ENCODE measurements at places on chromosomes 2 and 18.

- no peak for DNase-seq
Observed at GRCh38 chr2:177231270-177231669, 18.7 kb downstream of the HNRNPA3 start.

- no peak for DNase-seq
Observed at GRCh38 chr2:232333361-232334135, 45.0 kb upstream of the ALPP start.

DNA sequence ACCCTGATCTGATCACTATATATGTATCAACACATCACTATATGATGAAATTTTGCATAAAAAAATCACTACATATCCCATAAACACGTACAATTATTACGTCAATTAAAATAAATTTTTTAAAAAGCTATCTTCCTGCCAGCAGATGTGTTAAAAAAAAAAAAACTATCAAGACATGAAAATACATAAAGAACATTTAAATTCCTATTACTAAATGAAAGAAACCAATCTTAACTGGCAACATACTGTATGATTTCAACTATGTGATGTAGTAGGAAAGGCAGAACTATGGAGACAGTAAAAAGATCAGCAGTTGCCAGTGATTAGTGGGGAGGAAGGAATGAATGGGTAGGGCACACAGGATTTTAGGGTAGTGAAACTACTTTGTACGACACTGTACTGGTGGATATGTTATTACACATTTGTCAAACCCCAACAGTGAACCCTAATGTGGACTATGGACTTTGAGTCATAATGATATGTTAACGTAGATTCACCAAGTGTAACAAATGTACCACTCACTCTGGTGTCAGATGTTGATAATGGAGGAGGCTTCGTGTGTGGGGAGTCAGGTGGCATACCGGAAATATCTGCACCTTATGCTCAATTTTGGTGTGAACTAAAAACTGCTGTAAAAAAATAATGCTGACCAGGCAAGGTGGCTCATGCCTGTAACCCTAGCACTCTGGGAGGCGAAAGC is 27.4 kb downstream of the USP34 start:
- DNase-seq, result no peak

- no peak for DNase-seq
Observed at GRCh38 chr2:67841711-67842110, 221.1 kb downstream of the C1D start.

DNA sequence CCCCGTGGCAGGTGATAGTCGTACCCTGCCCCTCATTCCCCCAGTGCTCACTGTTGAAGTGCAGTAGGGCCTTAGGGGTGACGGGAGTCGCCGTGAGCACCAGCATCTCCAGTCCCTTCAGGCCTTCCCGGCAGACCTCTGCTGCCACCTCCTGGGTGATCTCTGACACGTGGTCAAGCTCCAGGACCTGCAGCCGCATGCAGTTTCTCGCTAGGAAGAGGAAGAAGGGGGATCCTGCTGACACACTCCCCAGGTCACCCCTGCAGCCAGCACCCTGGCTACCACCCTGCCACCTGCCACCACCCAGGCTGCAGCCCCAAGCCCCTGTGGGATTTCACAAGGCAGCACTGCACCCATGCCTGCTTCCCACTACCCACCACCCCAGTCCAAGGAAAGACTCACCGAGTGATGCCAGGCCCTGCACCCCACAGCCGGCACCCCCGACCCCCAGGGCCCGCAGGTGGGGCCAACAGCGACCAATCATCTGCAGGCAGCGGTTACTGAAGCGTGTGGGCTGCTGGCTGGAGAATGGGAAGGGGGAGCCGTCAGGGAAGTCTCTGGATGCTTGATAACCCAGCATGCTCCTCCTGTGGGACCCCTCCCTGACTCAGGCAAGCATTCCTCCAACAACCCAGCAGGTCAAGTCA is 23.8 kb downstream of the FBXO41 start:
- DNase-seq, result no peak

DNA sequence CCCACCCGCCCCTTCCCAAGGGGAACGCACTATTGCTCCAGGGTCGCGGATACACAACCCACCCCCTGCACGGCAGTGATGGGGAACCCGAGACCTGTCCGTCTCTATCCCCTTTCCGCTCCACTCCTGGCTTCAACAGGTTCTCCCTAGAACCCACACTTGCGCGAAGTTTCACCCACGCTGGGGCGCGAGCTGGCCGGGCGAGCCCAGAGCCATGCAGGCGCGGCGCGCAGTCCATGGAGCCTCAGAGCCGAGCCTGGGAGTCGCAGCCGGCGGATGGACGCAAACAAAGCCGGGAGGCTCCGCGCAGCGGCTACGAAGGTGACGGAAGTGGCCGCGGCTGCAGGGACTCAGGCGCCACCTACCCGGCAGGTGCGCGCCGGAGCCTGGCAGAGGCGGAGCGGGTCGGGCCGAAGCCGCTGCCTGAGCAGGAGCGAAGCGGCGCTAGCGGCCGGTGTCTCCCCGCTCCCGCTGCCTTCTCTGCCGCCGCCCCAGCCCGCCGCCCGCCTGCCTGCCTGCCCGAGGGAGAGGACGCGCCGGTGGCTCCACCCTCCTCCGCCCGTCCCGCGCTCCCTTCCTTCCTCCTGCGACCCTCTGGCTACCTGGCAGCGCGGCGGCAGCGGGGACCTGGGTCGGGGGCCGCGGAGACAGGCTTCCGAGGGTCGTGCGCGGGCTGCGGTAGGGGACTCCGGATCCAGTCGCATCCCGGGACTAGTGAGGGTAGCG is 14.0 kb downstream of the ALPG start:
- no peak for DNase-seq

DNA sequence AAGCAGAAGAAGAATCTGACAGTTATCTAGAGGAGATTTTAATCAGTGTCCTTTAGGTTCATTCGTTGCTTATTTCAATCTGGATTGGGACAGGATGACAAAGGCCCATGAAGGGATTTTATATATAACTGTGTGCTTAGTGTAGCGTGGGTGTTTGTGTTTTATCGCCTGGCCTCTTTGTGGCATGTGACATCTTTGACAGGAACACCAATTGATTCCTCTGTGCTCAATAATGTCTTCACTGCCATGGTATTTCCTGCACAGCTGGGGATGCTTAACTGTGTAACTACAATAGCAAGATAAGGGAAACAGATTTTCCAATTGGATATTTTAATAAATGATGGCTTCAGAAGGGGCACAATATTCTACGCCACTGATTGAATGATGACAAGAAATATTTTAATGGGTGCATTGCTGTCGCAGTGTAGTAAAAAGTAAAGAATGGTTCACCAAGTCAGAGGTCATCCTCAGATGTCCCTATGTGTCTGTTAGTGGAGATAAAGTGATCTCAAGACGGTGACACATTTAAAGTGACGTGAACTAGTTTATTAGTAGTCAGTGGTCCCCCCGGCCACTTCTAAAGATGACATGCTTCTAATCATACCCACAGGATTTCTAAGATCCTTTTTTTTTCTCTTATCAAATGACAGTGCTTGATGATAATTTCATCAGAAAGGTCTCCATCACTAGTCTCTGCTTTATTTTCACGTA is 160.4 kb downstream of the AGAP1 start:
- DNase-seq, result no peak

DNA sequence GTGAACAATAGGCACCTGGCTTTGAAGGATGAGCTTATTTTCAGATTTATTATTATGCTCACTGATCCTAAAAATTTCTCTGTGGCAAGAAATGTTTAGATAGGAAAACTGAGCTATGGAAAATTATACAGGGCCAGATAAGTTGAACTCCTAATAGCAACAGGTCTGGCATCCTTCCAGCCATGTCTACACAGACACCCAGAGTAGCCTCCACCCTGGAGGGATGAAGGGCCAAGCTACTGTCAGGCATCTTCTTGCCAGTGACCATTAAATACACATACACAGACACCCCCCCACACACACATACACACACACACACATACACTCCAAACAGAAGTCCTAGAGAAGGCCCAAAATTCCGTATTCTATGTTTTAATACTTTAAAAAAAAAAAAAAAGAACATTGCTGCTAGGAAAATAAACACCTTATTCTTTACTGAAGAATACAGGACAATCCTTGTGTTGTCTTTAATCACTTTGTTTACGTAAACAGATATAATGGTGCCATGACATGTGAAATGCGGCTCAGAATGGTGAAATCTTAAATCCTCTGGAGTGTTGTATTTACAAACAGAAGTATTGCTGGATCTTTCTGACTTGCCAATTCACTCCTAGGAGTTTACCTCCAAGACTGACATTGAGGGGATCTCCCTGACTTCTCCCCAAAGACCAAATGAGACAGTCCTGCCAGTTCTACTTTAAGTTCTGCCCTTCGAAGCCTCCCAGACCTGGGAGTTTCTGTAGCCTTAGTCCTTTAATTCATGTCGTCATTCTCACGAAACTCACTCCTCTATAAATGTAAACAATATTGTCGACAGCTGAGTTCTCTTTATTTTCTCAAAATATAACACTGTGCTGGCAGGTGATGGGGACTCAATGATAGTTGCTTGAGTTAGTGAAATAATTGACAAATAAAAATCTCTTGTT is 163.1 kb downstream of the ANTXR1 start:
- DNase-seq, result no peak

DNA sequence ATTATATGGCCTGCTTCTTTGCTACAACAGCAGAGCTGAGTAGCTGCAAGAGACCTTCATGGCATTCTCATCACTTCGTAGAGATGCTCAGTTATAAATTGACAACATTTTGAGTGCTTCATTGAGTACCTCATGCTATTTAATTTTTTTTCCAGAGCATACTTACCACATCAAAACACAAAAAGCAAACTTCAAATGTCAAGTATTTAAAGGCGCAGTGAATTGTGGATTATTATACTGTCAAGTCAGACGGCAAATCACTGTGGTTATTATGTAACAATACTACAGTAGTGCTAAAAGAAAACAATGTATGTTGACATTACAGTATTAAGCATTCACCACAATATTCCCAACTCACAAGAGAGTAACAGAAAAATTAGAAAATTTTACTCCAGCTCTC is 12.5 kb downstream of the ZC3H8 start:
- no peak for DNase-seq

DNA sequence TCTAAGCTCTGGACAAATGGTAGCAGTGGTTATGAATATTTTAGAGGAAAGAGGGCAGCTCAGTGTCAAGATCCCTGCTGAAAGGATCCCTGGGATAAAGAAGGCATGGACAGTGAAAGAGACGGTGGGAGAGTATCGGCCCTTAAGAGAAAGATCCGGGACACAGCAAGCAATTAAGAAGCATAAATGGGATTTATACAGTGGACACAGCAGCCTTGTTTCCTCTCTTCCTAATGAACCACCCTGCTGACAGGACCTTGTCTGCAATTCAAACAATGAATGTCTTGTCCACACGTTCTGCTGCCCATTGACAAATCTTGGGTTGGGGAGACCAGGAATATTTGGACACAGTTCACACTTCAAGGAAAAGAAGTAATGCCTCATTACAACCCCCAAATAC is 16.5 kb downstream of the CPLX4 start:
- DNase-seq, result no peak

DNA sequence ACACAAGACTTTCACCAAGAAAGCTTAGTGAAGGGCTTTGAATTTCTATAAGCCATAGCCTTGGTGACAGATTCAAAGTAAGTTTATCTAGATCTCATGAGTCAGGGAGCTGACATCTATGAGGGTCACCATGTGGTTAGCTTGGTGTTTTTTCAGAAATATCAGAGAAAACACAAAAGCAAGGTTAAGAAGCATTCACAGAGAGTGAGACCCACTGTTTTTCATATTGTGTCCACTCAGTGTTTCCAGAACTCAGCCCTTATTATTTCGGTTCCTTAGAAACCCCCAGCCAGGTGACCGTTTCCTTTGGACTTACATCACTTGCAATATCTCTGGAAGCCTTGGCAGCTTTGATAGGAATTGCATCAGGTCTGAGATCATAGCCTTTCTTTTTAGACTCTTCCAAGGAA is 76.6 kb downstream of the NEB start:
- DNase-seq, result no peak

All from CD4-positive, alpha-beta T cell treated with Interleukin-6 at 100 ng/mL for 8 hours (primary cell).